ENCODE measurements at places on chromosomes 1 and 21.

DNA sequence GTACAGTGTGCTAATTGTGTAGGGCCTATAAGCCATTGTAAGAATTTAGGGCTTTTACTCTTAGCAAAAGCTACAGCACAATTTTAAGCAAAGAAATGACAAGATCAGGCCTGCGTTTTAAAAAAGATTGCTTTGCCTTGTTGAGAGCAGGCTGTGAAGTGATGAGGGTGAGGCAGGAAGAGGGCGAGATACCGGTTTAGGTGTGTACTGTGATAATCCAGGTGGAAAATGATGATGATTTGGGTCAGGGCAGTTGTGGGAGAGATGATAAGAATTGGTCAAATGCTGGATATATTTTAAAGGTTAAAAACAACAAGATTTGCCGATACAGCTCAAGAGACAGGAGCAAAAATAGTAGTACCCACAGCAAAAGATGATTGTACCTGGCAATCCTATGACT lies 72.0 kb downstream of the SWT1 start:
- no peak for DNase-seq

DNA sequence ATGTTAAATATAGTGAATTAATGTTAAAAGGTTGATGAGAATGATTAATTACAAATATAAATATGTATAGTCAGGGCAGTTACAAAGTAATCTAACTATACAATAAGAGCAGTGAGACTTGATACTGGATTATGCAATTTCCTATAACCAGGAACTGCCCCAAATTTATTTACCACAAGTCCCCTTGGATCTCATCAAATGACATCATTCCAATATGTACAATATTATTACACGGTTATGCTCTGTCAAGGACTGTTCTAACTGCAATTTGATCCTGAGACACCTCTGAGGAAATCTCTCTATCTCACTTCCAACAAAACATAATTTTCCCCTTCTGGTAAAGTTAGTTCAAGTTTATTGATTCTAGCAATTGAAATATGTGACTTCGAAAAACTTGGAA lies 917.6 kb downstream of the NCAM2 start:
- DNase-seq: no peak

- DNase-seq: no peak
Observed at GRCh38 chr1:9038881-9039760, 12.9 kb upstream of the SLC2A7 start.

DNA sequence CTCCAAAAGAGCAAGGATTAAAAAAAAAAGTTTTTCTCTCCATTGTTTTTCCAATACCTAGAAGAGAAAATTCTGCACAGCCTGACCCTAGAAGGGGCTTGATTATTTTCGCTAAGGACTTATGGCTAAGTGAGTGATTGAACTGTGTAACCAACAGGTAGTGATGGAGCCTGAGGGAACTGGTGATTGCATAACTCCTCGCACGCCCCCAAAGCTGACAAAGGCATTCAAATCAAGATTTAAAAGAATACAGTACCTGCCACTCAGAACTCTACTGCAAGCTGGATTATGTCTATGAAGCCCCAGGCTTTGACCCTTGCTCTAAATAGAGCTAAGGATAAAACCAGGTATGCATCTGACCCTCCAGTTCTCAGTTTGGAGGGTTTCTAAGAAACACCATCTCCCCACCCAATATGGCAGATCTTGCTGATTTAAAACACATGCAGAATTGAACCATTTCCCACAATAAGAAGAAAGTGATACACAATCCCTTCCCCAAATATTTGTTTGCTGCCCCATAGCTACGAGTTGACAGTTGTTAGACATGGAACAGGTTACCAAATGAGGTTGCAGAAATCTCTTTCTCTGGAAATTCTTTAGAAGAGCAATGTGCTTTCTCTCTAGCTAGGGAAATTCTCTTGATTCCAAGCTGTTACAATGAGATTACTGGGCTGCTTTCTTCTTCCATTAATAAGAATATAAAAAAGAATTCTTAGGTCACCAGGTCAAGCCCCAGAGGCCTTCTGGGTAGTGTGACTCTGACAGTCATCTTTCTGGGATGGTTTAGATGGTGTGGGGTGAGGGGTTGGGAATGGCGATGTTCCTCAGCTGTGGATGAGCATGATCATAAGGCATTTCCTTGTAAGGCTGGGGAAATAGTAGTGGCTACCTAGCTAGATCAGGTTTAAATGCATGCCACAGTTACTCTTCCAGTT lies 35.1 kb downstream of the FGGY start:
- no peak for DNase-seq

- no peak for DNase-seq
Observed at GRCh38 chr1:88530246-88530645, 153.8 kb upstream of the PKN2 start.

DNA sequence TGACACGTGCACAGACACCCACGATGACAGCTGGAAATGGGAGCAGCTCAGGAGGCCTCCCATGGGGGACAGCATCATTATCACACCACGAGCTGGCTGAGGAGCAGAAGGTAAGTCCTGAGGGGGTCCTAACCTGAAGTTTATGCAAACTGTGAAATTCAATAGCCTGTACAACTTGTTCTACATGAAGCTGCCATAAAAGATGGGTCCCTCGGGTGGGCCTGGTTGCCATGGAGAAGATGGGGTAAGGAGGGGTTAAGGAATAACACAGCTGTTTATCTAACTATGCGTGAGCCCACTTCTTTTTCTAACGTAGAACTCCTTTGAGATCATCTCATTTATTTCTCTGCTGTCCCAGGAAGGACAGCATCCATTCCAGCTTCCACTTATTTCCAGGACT lies 163.4 kb upstream of the CD34 start:
- DNase-seq: no peak

- DNase-seq: no peak
Observed at GRCh38 chr1:213393860-213394259, 342.8 kb downstream of the RPS6KC1 start.

DNA sequence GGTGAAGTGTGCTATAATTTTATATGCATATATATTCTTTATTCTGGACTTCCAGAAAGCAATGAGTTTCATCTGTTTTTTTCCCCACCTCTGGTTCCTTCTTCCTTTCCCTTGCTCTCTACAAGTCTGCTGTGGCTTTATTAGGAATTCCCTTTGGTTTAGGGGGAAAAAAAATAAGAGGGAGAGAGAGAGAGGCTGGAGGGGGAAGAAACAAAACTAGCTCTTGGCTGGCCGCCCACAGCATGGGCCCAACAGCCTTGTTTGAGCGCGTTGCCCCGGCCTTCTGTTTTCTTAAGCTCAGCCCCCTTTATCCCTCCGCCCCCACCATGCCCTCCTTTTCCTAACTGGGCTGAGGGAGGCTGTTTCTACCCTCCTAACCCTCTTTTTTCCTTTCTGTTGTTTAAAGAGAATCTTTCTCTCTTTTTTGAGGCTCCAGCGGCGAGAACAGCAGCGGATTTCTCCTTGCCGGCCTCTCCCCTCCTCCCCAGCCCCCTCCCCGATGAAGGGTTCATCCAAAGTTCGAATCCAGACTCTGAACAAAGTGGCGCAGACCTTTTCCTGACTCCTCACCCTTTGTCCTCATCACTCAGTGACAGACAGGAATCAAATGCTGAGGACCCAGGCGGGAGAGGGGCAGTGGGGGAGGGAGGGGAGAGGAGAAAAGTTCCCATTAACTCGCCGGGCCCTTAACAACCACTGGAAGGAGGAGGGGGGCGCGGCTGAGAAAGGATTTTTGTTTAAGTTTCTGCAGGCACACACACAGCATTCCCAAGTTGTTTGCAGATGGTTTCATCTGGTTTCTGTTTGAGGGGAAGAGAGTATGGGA lies 29.7 kb downstream of the PBX1 start:
- no peak for DNase-seq
